Head of caudate nucleus (tissue), 42 donors: ENCODE measurements at places on chromosomes 5 and 9.

- no peak for DNase-seq
Measured at GRCh38 chr5:169395136-169395535, 94.2 kb upstream of the SLIT3 start.

GRCh38 chr9:109497226-109498153 lies 617 bp downstream of the PTPN3 start:
- DNase-seq = peak; percentile 9

DNA sequence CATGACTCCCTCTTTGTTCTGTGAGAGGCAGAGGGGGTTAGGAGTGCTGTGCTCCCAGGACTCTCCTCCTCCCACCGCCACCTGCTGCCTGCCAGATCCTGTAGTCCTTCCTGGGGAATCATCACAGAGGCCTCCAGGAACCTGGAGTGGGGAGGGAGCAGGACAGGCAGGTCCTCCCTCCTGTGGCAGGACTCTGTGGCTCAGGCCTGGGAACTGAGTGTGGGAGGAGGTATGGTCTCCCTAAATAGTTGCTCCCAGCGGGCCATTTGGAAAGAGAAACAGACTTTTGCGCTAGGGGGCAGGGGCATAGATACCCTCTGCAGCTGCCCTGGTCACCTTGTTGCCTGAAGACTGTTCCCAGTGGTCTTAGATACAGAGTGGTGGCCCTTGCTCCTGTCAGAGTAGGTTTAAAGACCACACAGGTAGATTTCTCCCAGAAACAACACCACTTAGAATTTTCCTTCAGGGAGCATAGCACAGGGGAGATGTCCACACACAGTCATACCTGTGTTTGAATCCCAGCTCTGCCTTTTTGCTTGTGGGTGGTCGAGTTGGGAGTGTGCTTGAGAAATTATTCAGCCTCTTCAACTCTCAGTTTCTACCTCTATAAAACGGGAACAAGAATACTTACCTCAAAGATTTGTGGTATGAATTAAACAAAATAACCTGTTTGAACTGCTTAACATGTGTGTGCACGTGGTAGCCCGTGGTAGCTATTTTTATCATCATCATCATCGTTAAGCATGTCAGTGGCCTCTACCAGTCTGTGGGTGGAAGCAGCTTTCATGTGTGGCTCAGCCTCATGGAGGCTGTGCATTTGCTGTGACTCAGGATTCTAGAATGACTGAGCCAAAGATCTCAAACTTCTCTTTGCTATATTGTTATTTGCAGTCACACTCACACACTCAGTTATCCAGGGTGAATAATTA lies 55.8 kb downstream of the SLC22A5 start:
- no peak for DNase-seq

- no peak for DNase-seq
Measured at GRCh38 chr5:68139611-68140441, 75.7 kb upstream of the PIK3R1 start.

GRCh38 chr5:83433891-83434290 lies 37.7 kb upstream of the VCAN start:
- no peak for DNase-seq

- no peak for DNase-seq
Measured at GRCh38 chr9:68728731-68729130, 23.7 kb downstream of the PIP5K1B start.

- DNase-seq = no peak
Measured at GRCh38 chr5:167587772-167588437, 703.5 kb upstream of the WWC1 start.

- no peak for DNase-seq
Measured at GRCh38 chr5:53782620-53783019, 222.2 kb downstream of the NDUFS4 start.

DNA sequence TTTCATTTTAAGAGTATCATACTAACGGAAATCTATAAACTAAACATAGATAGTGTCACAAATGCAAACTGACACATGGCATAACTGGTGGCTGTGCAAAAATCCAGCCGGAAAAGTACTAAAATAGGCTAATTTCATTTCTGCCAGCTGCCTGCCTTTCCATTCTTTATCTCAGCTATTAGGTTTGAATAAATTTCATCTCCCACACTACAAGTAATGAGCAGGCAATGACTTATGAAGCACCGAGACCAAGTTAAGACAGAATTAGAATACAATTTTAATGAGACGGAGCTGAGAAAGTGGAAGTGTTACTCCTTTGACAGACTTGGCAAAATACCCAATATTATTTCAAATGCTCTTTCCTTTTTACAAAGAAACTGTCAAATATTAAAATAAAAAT lies 258.8 kb upstream of the ZNF608 start:
- no peak for DNase-seq

- DNase-seq = no peak
Measured at GRCh38 chr5:111742177-111742994, 14.6 kb downstream of the NREP start.

- no peak for DNase-seq
Measured at GRCh38 chr5:135505973-135506372, 29.8 kb downstream of the NEUROG1 start.

DNA sequence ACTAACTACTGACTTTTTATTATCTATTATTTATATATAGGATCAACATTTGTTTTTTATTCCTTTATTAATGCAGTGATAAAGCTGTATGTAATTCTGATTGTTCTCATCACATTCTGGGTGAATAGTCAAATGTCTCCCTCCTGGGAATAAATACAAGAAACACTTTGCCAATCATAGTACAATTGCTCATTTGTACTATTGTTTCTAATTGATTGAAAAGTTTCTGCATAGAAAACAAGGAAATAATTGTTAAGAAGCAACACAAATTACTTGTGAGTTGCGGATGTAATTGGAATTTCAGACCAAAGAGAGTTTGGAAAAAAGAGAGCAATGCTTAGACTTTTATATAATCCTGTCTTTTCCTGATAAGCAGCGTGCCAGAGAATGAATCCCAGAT lies 1013.9 kb downstream of the EFNA5 start:
- DNase-seq = no peak

- DNase-seq = no peak
Measured at GRCh38 chr9:99561509-99561917, 260.2 kb upstream of the NR4A3 start.

- DNase-seq = no peak
Measured at GRCh38 chr5:178462816-178463215, 127.4 kb downstream of the COL23A1 start.

DNA sequence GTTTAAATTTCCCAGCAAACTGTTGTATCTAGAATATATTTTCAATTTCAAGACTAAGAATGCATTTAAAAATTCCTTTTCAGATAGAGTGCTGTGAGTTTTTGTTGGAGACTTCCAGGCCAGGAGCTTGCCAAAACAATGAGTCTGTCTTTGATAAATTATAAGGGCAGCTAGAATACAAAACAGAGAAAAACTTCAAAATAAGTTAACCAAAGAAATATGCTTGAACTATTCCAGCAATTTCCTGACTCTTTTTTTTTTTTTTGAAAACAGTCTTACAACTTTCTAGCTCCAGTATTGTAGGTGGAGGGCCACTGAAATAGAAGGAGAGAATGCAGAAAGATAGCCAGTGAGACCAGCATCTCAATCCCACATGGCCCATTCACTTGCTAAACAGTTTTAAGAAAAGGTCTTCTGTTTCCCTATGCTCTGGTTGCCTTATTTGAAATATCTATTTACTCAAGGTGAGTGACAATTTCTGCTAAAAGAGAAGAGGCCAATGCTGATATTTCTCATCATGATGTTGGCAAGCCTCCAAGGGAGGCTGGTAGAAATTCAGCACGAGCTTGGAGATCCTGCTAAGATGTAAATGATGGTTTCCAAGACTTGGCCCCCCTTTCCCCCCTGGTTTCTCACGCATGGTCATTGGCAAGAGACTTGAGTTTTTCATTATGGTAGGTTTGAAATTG lies 103.2 kb downstream of the USP20 start:
- no peak for DNase-seq

DNA sequence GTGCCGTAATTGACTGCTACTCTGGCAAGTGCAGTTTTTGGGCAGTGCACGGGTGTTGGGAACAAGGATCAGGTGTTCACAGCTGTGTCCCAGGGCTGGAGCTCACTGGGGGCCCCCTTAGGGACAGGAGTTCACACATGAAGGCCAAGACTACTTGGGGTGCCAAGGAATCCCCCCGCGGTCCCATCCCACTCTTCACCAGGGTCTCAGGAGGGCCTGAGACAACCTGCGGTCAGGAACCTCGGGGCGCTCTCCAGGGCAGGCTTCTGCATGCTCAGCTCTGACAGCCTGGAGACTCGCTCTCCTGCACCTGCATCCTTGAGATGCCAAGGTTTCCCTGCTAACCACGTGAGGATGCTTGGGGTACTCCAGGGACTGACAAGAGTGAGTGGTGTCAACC lies 2.3 kb upstream of the MAN1B1 start:
- no peak for DNase-seq

GRCh38 chr9:111674319-111674718 lies 12.9 kb downstream of the GNG10 start:
- no peak for DNase-seq

GRCh38 chr9:114178076-114178475 lies 22.7 kb downstream of the COL27A1 start:
- DNase-seq = no peak

- no peak for DNase-seq
Measured at GRCh38 chr5:37876943-37877342, 37.1 kb upstream of the GDNF start.

DNA sequence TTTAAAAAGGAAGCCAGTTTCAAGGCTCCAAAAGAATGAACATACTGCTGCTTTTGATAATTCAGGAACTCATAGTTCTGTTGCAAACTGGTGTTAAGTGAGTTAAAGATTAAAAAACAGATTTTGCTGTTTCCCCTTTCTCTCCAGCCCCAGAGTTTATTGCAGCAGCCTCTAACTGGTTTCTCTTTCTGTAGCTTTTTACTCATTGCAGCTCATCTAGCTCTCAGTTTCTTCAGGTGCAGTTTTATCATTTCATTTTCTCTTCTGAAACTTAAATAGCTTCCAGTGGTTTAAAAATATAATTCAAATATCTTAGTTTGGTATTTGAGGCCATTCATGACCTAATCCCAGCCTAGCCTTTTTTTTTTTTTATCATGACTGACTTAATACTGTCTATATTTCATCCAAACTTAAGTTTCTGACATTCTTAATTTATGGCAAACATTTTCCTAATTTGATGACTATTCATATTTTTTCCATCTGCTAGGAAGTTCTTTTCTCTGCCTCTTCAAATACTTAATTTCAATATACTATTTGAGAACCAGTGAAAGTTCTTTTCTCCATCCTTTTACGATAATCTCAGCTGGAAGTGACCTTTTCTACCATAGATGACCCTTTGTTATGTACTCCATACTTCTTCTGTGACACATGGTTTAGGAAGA lies 252.7 kb upstream of the GRIA1 start:
- no peak for DNase-seq

- DNase-seq = no peak
Measured at GRCh38 chr5:116068028-116068632, 16.7 kb upstream of the COMMD10 start.

- DNase-seq = peak; percentile 85
Measured at GRCh38 chr9:121498150-121498486, 1.5 kb downstream of the GGTA1 start.

DNA sequence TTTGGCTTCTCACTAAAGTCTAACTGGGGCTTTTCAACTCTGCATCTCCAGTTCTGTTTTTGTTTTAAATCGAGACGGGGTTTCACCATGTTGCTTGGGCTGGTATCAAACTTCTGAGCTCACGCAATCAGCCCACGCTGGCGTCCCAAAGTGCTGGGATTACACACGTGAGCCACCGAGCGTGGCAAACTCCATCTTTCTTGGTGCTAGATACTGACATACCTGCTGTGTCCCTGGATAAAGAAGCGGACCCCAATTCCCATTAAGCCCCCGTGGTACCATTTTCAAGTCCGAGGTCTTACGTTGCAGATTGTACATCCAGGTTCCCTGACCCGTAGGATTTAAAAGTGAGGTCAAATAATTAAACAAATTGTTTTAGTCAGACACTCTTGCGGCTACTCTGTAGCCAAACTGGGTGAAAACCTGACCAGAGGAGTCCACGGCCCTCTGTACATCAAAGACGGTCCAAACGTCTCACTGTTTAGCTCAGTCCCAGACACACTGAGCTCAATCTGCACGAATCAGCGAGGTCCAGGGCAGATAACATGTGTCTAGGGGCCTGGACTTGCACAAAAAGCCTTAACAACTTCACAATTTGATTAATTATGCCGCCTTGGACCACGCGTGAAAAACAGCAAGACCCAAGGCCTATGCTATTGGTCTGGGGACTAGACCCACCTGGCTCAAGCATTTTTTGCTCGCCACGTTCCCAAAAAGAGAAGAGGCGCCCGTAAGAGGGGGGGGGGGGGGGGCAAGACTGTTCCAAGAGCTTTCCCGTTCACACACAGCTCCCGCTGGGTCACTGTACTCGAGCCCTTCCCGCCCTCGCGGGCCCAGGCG lies 727 bp upstream of the DNAJA1 start:
- peak; percentile 54 for DNase-seq

GRCh38 chr9:119698535-119698934 lies 329.3 kb upstream of the BRINP1 start:
- no peak for DNase-seq

- DNase-seq = peak; percentile 51
Measured at GRCh38 chr5:172872997-172873491, 39.0 kb downstream of the ERGIC1 start.

DNA sequence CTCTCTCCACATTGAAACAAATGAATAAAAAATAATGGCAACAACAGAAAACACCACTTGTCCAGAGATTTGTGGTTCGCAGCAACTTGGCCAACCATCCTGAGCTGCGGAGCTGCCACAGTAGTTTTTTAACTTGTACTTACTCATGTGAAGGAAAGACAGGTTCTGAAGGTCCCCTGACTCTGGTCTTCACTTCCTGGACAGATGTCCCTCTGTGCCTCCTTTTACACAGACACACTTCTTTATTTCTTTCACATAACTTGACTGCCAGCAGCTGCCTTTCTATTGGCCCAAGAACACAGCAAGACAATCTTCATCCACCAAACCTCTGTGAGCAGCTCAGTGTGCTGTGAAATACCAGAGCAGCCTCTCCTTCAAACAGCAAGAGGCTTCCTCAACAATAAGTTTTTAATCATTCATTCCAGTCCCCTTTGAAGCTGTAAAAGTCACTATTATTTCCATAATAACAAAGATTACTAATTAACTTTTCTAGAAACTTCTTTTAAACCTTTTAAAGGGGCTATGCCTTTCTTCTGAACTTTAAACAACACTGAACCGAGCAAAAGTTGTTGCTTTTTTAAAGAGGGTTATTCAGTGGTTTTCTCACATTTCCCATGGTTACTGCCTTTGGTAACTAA lies 198.7 kb downstream of the NR2F1-AS1 start:
- no peak for DNase-seq

DNA sequence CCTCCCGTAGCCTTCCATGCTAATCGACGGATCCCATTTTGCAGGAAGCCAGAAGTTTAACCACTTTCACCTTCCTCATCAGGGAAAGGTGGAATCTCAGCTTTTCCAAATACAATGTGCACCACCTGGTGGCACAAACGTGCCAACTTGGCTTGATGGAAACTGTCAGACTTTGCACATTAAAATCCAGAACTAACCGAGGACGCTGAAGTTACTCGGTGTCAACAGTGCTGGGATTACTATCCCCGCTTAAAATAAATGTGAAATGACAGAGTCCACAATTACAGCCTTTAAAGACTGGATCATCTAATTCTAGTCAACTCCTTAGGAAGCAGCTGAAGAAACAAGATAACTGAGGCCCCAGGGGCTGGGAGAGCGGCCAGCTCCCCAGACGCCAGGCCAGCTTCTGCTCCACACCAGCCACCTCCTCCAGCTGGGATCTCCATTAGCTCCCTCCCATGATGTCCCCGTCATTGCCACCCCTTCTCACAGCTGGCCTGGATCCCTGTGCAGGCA lies 50.1 kb upstream of the RETREG1 start:
- peak; percentile 69 for DNase-seq
